ENCODE measurements at places on chromosomes 4 and X.
A peak's percentile ranks its signal among the peaks of the same experiment; 100 is the strongest.

- DNase-seq, result no peak
Measured at GRCh38 chr4:2482693-2483092, 13.8 kb downstream of the RNF4 start.

- no peak for DNase-seq
Measured at GRCh38 chr4:185903205-185903604, 91.2 kb upstream of the SORBS2 start.

DNA sequence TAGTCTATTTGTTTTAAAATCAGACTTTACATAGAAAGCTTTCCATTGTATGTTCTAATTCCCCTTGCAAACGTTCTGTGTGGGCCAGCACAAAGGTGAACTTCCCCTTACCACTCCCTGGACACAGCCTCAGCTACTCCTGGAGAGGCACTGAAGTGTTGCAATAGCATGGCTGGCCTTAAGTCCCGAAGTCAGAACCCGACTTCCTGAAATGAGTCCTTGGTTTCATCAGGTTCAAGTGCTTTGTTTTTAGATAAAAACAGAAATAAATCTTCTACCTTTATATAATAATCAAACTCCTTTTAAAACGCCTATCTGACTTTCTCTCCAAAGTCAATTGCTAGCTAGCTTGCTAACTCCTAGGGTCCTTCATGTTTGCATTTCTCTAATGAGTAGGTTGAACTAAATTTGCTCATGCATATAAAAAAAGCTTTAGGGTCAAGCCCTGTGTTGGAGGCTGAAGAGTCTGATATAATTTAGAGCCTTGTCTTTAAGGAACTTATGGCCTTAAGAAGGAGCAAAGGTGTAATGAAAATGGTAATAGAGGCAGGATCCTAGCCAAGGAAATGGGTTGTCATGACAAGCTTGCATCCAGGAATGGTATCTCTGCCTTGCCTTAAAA lies 9.0 kb downstream of the BMP3 start:
- DNase-seq, result no peak

DNA sequence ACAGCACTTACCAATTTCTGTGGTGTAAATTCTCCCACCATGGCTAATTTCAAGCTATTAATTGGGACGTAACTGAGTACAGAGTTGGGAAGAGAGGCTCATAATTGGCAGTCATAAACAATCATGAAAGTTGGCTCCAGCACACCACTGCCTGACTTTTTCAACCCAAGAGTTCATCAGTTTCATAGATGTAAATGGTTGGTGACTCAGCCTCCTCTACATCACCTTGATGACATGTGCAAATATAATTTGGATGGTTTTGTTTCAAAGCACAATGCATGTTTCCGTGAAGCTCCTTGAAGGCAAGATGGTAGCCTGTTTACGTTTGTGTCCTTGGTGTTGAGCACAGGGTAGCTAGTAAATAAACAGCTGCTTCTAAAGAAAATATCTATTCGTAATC lies 235.1 kb downstream of the LDB2 start:
- DNase-seq, result no peak

DNA sequence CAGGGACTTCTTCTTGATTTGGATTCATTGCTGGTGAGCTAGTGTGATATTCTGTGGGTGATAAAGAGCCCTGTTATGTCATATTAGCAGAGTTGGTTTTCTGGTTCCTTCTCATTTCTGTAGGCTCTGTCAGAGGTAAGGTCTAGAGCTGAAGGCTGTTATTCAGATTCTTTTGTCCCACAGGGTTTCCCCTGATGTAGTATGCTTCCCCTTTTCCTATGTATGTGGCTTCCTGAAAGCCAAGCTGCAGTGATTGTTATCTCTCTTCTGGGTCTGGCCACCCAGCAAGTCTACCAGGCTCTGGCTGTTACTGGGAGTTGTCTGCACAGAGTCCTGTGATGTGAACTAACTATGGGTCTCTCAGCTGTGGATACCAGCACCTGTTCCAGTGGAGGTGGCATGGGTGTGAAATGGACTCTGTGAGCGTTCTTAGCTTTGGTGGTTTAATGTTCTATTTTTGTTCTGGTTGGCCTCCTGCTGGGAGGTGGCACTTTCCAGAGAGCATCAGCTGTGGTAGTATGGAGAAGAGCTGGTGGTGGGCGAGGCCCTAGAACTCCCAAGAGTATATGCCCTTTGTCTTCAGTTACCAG lies 373.7 kb downstream of the AR start:
- no peak for DNase-seq

GRCh38 chrX:50812995-50813842 lies 775 bp downstream of the SHROOM4 start:
- DNase-seq, result peak; percentile 28

DNA sequence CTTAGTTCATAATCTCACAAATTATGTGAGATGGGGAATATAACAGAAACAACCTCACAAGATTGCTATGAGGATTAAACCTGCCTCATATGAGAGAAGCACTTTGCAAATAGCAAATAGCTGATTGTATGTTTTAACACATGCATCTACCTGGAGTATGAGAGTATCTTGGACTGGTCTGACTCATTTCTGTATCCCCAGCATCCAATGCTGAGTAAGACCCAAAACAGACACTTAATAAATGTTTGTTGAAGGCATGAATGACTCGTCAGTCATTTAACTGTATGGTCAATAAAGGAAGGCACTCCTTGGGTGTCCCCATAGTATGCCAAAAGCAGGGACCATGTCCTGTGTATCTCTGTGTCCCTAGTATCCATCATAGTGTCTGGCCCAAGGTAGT lies 350.9 kb upstream of the F9 start:
- DNase-seq, result no peak

DNA sequence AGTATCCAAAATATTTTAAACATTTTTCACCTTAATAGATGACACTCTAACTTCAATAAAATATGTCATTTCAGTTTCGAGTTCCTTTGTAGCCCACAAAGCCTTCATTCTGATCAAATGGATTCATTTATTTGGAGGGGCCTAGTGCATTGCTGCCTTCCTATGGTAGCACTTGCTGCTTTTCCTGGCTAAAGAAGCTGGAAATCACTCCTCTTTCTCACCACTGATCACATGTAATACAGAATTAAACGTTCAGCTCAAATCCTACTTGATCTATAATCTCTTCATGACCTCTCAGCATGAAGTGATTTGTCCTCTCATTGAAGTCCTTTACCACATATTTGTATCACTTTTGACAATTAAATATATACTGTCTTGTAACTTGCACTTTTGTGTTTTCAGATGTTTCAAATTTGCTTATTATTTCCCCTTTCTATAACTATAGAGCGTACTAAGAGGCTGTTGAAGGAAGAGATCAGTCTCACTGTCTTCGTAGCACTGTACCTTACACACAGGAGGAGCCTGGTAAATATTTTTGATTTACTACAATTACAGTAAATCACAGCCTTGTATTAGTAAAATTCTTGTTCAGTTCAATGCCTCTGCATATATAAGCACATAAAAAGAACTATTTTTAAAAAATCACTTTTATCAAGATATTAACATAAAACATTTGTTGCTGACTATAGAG lies 555 bp downstream of the CFI start:
- no peak for DNase-seq

DNA sequence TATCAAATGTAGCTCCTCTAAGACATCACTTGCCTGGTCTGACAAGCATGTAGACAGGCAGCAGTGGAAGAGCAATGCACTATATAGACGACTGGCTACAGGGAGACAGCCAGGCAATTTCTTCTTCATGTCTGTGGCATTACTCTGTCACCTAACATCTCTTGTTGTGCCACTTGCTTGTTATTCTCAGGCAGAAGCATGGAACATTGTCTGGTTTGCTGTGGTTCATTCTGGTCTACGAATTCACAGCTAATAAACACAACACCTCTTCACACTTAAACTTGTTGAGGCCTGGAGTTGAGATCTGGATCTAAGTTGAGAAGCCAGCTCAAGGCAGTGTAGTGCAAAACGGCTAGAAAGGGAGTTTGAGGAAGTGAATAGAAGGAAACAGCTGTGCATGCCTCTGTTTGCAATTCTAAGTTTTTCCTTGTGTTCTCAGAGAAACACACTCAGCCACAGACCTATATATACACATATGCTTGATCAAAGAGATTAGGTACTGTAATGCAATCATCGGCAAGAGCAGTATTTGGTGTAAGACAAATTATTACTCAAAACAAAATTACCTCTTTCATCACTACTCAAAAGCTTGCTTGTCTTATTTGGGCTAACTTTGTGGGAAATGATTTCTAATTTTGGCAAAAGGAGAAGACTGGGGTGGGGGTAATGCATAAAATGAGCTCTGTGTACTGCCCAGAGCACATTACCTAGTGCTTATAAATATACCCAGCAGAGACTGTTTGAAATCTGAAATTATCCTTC lies 243.8 kb downstream of the PPP3CA start:
- DNase-seq, result no peak

- no peak for DNase-seq
Measured at GRCh38 chr4:76809594-76810305, 88.2 kb downstream of the SOWAHB start.
